ENCODE measurements at places on chromosomes 3 and 15. TPM values are rescaled to one million over a fixed set of nuclear protein-coding genes. Genes with fewer than 3 reads are reported as not detected.

GRCh38 chr3:13013994-13014754 lies 59.1 kb downstream of the IQSEC1 start:
- peaks cover 54% of the 10 kb centered on the region for H3K4me1 ChIP-seq
- no peaks in the 10 kb centered on the region for H3K27me3 ChIP-seq
- peak overlapping the region; percentile 91 for H3K4me3 ChIP-seq

- no peaks in the 10 kb centered on the region for H3K36me3 ChIP-seq
- H3K27me3 ChIP-seq = peaks cover 6% of the 10 kb centered on the region
- no peak overlapping the region for H3K27ac ChIP-seq
- DNase-seq = no peak
Observed at GRCh38 chr15:99054025-99054387, 46.4 kb upstream of the PGPEP1L start.

- no peak for DNase-seq
- no peaks in the 10 kb centered on the region for H3K4me1 ChIP-seq
- H3K4me3 ChIP-seq = no peak overlapping the region
Observed at GRCh38 chr3:174955513-174956016, 96.4 kb downstream of the NAALADL2 start.

DNA sequence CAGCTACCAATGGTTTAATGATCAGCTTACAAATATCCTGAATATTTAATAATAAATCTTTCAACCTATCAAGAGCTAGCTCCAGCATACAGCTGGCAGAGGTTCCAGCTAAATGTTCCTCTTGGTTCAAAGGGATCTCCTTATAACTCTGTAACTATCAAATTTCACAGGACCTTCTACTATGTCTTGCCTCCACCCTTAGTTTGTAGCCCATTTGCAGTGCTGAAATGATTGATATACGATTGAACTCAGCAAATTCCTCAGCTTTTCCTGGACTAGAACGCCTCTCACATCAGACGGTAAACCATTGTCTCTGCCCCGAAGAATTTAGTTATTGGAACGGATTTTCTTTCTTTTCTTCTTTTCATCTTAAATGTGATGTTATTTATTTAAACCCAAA lies 41.5 kb downstream of the CD200R1L start:
- no peaks in the 10 kb centered on the region for H3K36me3 ChIP-seq
- H3K27me3 ChIP-seq = no peaks in the 10 kb centered on the region
- peaks cover 18% of the 10 kb centered on the region for H3K4me1 ChIP-seq
- no peak overlapping the region for H3K27ac ChIP-seq

LEO1 gene
- 20.9 TPM for total RNA-seq

- H3K4me1 ChIP-seq = peaks cover 82% of the 10 kb centered on the region
- DNase-seq = no peak
- peak overlapping the region; percentile 94 for H3K27ac ChIP-seq
- H3K4me3 ChIP-seq = peak overlapping the region; percentile 81
- H3K27me3 ChIP-seq = no peaks in the 10 kb centered on the region
Observed at GRCh38 chr15:64460724-64461720, 644 bp downstream of the ZNF609 start.

DNA sequence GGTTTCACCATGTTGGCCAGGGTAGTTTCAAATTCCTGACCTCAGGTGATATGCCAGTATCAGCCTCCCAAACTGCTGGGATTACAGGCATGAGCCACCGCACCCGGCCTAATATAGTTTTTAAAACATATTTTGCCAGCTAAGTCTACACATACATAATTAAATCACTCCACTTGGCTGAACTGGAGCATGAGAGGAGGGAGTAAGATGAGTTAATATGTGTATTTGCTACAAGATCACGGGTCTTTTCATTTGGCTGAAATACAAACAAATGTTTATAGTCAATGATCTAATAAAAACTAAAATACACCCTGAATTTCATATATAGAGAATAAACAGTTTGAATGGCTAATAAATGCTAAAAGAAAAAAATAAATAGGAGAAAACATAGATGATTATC lies 25.3 kb downstream of the SLC30A4 start:
- H3K27ac ChIP-seq = no peak overlapping the region
- H3K4me3 ChIP-seq = no peak overlapping the region
- DNase-seq = no peak
- peaks cover 5% of the 10 kb centered on the region for H3K36me3 ChIP-seq

BCL2A1 gene
- 18.7 TPM for total RNA-seq

DNA sequence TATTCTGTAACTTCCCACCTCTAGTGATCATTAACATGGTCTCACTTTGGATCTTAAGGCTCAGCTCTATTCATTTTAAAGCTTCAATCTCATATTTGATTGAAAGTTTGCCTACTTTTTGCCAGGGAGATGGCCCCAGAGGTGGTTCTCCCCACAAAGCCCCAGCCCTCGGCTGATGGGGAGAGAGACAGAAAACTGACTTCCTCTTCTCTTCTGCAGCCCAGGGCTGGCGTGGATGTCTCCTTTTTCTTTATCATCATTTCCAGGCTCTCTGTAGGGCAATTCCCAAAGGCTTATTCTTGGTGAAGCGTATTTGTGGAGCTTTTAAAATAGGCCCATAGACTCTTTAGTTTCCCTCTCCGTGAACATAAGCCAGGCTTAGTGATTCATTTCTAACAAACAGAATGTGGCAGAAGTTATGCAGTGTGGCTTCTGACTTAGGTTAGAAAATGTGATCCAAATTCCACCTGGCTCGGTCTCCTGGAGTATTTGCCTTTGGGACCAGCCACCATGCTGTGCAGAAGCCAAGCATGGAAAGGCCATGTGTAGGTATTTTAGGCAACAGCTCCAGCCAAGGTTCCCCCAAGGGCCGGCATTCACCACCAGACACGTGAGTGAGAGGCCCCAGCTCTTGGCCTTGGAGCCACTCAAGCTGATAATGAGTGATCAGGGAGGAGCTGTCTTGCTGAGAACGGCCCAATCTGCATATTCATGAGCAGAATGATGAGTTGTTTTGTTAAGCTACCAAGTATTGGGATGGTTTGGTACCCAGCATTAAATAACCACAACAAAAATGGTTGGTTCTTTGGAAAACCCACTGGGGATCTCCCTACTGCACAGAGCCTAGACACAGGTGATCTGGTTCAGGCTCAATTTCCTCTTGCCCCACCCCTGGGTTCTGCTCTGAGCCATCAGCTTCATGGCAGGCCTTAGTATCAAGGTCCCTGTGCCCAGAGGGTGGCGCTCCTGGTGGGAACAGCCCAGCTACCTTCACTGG lies 353.2 kb upstream of the PROK2 start:
- H3K4me3 ChIP-seq = no peak overlapping the region
- peaks cover 15% of the 10 kb centered on the region for H3K4me1 ChIP-seq
- H3K36me3 ChIP-seq = no peaks in the 10 kb centered on the region
- H3K27ac ChIP-seq = no peak overlapping the region
- no peaks in the 10 kb centered on the region for H3K27me3 ChIP-seq

DNA sequence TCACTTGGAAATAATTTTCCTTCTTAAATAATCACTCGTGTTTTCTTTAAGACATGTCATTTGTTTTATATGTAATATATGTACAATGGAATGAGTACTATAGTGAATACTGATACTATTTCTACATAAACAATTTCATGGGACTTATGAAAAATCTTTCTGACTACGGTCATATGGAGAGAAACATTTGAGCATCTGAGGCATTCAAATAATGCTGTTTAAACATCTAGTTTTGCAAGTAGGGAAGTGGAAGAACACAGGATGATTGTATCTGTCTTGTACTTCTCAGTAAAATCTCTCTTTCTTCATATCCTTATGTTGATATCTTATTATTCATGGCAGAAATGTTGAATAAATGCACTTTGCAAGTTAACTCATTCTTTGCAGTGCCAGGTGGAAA lies 599.5 kb upstream of the KCNMB2 start:
- H3K27me3 ChIP-seq = no peaks in the 10 kb centered on the region
- no peak overlapping the region for H3K4me3 ChIP-seq
- H3K36me3 ChIP-seq = no peaks in the 10 kb centered on the region
- no peak for DNase-seq
- H3K27ac ChIP-seq = no peak overlapping the region

- DNase-seq = no peak
- peak overlapping the region; percentile 62 for H3K4me3 ChIP-seq
- peaks cover 39% of the 10 kb centered on the region for H3K27me3 ChIP-seq
Observed at GRCh38 chr3:186413615-186414415, 51.8 kb upstream of the DGKG start.

GRCh38 chr15:77187751-77188464 lies 117.0 kb upstream of the TSPAN3 start:
- H3K4me3 ChIP-seq = no peak overlapping the region

MESP1 gene
- total RNA-seq = 0.27 TPM

SPINK8 gene
- total RNA-seq = not detected

DNA sequence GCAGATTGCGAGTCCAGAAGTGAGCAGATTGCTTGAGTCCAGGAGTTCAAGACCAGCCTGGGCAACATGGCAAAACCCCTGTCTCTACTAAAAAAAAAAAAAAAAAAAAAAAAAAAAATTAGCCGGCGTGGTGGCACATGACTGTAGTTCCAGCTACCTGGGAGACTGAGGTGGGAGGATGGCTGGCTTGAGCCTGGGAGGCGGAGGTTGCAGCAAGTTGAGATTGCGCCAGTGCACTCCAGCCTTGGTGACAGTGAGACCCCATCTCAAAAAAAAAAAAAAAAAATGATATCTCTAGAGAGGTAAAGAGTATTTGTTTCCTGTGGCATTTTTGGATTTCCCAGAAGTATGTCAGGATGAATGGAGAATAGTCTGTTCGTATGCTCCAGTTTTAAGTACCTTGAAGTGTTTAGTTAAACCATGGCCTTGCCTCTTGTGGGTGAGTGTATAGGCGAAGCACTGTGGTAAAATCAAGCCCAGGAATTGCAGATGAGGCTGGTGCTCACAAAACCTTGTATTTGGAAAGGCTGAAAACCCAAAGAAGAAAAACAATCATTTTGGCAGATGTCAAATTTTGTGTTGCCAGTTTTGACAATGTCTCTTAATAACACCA lies 5.9 kb downstream of the CACNA1D start:
- H3K36me3 ChIP-seq = no peaks in the 10 kb centered on the region
- peaks cover 74% of the 10 kb centered on the region for H3K27me3 ChIP-seq
- no peak overlapping the region for H3K4me3 ChIP-seq
- no peak overlapping the region for H3K27ac ChIP-seq
- no peak for DNase-seq
- peaks cover 8% of the 10 kb centered on the region for H3K4me1 ChIP-seq

GRCh38 chr3:111070772-111071256 lies 802 bp upstream of the NECTIN3 start:
- DNase-seq = peak; percentile 5
- peaks cover 22% of the 10 kb centered on the region for H3K27me3 ChIP-seq
- H3K36me3 ChIP-seq = no peaks in the 10 kb centered on the region
- H3K4me1 ChIP-seq = peaks cover 29% of the 10 kb centered on the region
- H3K27ac ChIP-seq = peak overlapping the region; percentile 87

EPHA3 gene
- total RNA-seq = not detected

BCHE gene
- total RNA-seq = not detected

DNA sequence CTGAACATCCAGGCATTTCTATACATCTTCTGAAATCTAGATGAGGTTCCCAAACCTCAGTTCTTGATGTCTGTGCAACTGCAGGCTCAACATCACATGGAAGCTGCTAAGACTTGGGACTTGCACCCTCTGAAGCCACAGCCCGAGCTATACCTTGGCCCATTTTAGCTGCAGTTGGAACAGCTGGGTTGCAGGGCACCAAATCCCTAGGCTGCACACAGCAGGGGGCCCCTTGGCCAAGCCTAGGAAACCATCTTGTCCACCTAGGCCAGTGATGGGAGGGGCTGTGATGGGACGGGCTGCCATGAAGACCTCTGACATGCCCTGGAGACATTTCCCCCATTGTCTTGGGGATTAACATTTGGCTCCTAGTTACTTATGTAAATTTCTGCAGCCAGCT lies 415.8 kb upstream of the SUCLG2 start:
- no peaks in the 10 kb centered on the region for H3K4me1 ChIP-seq
- no peak for DNase-seq
- H3K27me3 ChIP-seq = no peaks in the 10 kb centered on the region
- H3K36me3 ChIP-seq = peaks cover 2% of the 10 kb centered on the region
- no peak overlapping the region for H3K4me3 ChIP-seq
- no peak overlapping the region for H3K27ac ChIP-seq

GRCh38 chr3:179971280-179971679 lies 65.5 kb downstream of the PEX5L start:
- no peak overlapping the region for H3K4me3 ChIP-seq
- DNase-seq = no peak
- no peaks in the 10 kb centered on the region for H3K4me1 ChIP-seq
- H3K36me3 ChIP-seq = no peaks in the 10 kb centered on the region

GRCh38 chr15:86915811-86916331 lies 836.2 kb downstream of the AGBL1 start:
- no peaks in the 10 kb centered on the region for H3K36me3 ChIP-seq
- H3K4me1 ChIP-seq = no peaks in the 10 kb centered on the region
- DNase-seq = no peak
- no peak overlapping the region for H3K4me3 ChIP-seq
- no peak overlapping the region for H3K27ac ChIP-seq

DNA sequence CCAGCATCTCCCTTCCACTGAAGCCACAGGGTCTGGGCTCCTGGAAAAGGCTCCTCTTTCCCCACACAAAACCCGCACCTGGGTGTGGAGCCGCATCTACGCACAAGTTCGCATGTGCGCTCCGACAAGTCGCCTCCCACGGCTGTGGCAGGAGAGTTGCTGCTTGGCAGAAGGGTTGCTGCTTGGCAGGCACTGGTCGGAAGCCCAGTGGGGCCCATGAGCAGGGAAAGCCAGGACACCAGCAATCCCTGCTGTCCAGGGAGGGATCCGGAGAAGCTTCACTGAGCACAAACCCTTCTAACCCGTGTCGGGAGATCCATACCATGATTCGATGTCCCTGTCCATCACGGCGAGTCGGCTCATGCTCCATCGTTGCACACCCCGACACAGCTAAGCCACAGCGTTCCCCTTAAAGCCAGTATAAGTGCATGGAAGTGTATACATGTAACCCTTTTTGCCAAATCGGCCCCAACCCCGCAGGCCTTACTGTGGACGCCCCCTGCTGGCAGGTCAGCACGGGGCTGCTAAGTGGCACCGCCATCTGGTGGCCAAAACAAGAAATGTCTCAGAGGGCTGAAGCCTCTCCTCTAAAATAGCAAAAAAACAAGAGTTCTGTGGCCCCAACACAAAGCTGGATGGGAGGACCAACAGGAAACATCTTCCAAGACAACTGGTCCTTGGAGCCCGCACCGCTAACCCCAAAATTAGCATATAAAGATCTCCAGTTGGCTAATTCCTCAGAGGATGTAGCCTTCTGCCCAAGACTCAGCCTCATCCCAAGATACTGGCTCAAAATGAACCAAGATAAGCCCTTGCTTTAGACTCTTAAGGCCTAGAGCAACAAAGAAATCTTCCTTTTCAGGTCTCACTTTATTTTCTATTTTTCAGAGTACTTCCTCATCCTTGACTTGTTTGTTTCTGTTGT lies 8.3 kb downstream of the ANKRD63 start:
- H3K36me3 ChIP-seq = no peaks in the 10 kb centered on the region
- H3K4me3 ChIP-seq = no peak overlapping the region
- peaks cover 18% of the 10 kb centered on the region for H3K4me1 ChIP-seq
- H3K27ac ChIP-seq = no peak overlapping the region
- DNase-seq = peak; percentile 87
- peaks cover 10% of the 10 kb centered on the region for H3K27me3 ChIP-seq

DNA sequence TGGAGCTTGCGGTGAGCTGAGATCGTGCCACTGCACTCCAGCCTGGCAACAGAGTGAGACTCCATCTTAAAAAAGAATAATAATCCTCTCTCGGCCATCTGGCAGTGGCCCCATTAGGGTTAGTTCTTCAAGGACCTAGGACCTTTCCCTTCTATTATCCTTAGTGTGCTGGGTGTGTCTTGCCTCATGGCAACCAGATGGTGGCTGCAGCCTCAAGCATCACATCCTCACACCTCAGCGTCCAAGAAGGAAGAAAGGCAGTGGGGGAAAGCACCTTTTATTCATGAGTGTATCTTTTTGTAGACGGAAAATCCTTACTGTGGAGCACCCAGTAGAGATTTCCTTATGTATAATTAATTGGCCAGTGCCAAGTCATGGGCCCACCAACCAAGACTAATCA lies 42.7 kb upstream of the TFRC start:
- no peaks in the 10 kb centered on the region for H3K27me3 ChIP-seq
- no peak for DNase-seq
- no peak overlapping the region for H3K27ac ChIP-seq
- no peaks in the 10 kb centered on the region for H3K36me3 ChIP-seq
- no peak overlapping the region for H3K4me3 ChIP-seq

RAB6B gene
- total RNA-seq = not detected

Measured in naive thymus-derived CD8-positive, alpha-beta T cell (primary cell).